ENCODE measurements at places on chromosomes 12 and 14. TPM values are rescaled to one million over a fixed set of nuclear protein-coding genes. Genes with fewer than 3 reads are reported as not detected.

The NELL2 gene
- not detected for total RNA-seq

The TAS2R9 gene
- total RNA-seq = not detected

The RILPL2 gene
- 1.7 TPM for total RNA-seq

The SAMD15 gene
- 2.6 TPM for total RNA-seq

The CMA1 gene
- not detected for total RNA-seq

The KIF26A gene
- 3.7 TPM for total RNA-seq

The PRICKLE1 gene
- total RNA-seq = 1.1 TPM

The VDR gene
- 3.3 TPM for total RNA-seq

The C14orf132 gene
- 4.3 TPM for total RNA-seq

The SLCO1C1 gene
- total RNA-seq = 0.10 TPM

The IL26 gene
- not detected for total RNA-seq

The OVCH1 gene
- not detected for total RNA-seq

The PROX2 gene
- not detected for total RNA-seq

The NDRG2 gene
- total RNA-seq = 3.4 TPM

The TCTN1 gene
- total RNA-seq = 32.8 TPM

The LRRC10 gene
- total RNA-seq = not detected

The BCDIN3D gene
- total RNA-seq = 4.7 TPM

The SERPINA12 gene
- not detected for total RNA-seq
